A673 (cell line): ENCODE measurements at places on chromosomes 16 and 17. TPM values are rescaled to one million over a fixed set of nuclear protein-coding genes. Genes with fewer than 3 reads are reported as not detected.

DNA sequence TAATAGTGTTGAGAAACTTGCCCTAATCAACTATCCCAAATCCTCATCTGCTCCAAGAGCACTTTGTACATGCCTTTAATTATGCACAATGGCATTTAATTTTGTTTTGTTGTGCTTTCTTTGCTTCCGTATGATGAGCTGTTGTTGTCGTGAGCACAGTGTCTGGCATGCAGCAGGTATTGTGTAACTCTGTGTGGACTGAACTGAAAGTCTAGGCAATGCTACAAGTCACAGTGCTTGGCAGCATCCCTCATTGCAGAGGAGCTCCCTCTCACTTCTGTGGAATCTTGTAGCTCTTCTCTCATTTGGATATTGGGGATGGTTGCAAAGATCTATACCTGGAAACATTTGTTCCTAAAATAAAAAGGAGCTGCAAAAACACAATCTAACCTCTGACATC lies 502.2 kb upstream of the CA10 start:
- H3K36me3 ChIP-seq = no peaks in the 10 kb centered on the region
- no peak overlapping the region for H3K27ac ChIP-seq
- H3K4me1 ChIP-seq = no peaks in the 10 kb centered on the region
- no peak for DNase-seq

GRCh38 chr16:61836804-61837393 lies 199.3 kb downstream of the CDH8 start:
- peaks cover 28% of the 10 kb centered on the region for H3K4me1 ChIP-seq
- H3K36me3 ChIP-seq = no peaks in the 10 kb centered on the region
- H3K4me3 ChIP-seq = no peak overlapping the region
- no peaks in the 10 kb centered on the region for H3K27me3 ChIP-seq

GRCh38 chr17:56206351-56206750 lies 53.1 kb downstream of the ANKFN1 start:
- H3K4me1 ChIP-seq = no peaks in the 10 kb centered on the region
- no peak overlapping the region for H3K4me3 ChIP-seq
- H3K27ac ChIP-seq = no peak overlapping the region
- H3K36me3 ChIP-seq = no peaks in the 10 kb centered on the region
- no peak for DNase-seq

GRCh38 chr17:70078549-70078948 lies 3.5 kb downstream of the KCNJ16 start:
- peaks cover 10% of the 10 kb centered on the region for H3K27me3 ChIP-seq
- no peak overlapping the region for H3K27ac ChIP-seq
- H3K4me1 ChIP-seq = no peaks in the 10 kb centered on the region
- H3K36me3 ChIP-seq = no peaks in the 10 kb centered on the region

The CDH11 gene
- 297 and 319 TPM in 2 replicates for total RNA-seq
